ENCODE measurements at places on chromosomes 11 and 22.

- DNase-seq: no peak
Measured at GRCh38 chr11:59289356-59290181, 69.1 kb upstream of the OR5AN1 start.

DNA sequence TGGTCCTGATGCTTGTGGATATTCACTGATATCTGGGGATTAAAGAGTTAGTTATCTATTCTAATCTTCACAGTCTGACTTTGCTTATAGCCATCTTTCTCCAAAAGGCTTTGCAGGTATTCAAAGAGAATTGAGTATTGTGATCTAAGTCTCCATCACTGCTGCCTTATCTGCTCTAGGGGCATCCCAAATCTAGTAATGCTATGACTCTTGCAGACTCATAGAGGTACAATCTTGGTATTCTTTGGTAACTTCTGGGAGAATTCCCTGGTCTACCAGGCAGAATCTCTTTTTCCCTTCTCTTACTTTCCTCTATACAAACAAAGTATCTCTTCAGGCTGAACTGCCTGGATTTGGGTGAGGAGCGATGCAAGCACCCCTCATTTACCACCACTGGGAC is 746.3 kb downstream of the JRKL start:
- no peak for DNase-seq

DNA sequence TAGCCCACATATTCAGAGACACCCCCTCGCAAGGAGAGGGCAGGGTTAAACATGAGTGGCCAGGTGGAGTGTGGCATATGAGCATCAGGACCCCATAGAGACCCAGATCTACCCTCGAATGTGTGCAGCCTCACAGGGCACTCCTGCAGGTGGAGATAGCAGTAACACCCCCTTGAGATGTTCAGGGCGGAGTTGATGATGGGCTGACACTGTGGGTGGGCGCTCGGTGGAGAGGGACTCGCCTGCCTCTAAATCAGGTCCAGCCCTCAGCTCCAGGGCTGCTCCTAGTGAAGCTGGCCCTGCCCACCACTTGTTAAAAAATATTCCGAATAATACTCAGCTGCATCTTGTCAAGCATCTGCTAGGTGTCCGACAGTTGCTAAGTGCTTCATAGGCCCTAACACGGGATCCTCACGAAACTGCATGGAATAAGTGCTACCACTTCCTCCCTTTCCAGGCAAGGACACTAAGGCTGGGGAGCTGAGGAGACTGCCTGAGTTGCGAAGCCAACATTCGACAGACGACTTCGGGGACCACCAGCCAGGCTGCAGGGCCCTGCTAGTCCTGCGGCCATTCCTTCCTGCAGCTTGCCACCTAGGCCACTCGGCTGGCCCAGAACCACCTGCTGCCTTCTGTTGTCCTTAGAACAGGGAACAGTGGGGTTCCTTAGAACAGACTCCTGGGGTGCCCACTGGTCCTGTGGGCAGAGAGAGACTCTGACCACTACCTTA is 74.0 kb upstream of the WNT11 start:
- DNase-seq: no peak

GRCh38 chr11:70024036-70024772 is 53.9 kb upstream of the ANO1 start:
- no peak for DNase-seq

DNA sequence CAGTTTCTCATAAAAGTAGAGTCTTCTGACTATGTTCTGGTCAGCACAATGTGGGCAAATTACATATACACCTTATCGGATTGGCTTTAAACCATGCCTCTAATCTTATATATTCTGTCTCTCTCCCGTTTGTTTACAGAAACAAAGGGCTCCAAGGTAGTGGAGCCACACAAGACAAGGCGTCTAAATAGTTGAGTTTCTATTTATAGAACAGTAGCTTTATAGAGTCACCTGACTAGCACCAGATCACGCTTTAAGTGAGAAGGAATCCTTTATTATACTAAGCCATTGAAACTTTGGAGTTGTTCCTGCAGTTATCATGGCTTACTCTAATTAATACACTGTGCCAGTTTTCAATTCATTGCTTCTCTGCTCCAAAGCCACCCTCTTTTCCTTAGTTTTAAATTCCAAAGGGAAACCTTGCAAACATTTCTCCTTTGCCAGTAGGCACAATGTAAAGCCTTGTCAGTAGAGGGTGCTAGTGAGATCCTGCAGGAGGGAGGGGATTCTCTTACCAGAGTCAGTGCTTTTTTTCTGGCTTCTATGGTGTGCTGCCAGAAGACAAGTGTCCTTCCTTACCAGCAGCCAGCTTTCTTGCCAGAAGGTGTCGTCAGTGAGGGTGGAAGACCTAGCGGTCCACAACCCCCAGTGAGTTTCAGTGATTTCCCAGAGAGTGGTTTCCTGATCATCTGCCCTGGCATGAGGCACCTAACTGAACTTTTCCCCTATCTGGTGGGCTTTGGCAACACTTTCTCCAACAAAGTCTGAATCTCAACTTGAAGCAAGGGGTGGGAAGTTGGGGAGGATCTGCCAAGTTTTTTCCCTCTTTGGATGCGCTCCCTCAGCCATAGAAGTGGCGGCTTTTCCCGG is 71.7 kb downstream of the RAB38 start:
- DNase-seq: peak; percentile 36

GRCh38 chr11:134925432-134925831 is 513.4 kb upstream of the B3GAT1 start:
- no peak for DNase-seq

- DNase-seq: no peak
Measured at GRCh38 chr11:113261709-113262475, 52.5 kb upstream of the TTC12 start.

All from foreskin fibroblast (primary cell).